ENCODE measurements at places on chromosomes 4 and X.

DNA sequence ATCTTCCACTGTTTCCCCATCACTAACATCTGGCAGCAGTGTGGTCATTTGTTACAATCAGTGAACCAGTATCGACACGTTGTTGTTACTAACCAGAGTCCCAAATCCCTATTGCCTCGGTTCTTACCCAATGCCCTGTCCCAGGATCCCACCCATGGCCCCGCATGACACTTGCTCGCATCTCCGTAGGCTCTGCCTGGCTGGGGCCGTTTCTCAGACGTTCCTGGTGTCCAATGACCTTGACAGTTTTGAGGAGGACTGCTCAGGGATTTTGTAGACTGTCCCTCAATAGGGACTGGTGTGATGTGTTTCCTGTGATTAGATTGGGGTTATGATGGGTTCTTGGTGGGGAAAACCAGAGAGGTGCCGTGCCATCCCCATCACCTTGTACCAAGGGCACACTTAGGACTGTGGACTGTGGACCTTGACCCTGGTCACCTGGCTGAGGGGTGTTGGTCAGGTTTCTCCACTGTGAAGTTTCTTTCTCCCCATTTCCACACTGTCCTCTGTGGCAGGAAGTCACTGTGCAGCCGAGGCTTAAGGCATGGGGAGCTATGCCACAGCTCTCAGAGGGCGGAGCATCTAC, 108.4 kb downstream of the ADRA2C start:
- DNase-seq: no peak

DNA sequence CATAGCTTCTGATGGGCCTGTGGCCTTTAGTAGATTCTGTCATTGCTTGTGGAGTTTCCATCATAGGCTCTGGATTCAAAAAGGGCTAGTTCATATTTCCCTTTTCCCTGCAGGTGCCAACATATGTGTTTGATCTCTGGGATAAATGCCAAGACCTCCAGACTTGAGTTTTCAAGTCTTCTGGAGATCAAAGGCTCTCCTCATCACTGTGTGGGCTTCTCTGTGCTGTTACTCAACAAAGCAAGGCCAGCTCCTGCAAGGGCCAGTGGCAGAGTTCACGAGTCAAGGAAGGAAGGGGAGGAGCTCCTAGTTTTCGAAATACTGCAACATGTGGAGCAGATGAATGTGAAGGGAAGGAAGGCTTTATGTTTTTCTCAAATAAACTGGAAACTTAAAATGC, 62.7 kb upstream of the SCML1 start:
- DNase-seq: no peak

GRCh38 chr4:54719378-54719777, 61.6 kb downstream of the KIT start:
- no peak for DNase-seq

- no peak for DNase-seq
Observed at GRCh38 chr4:147799986-147800555, 68.2 kb downstream of the ARHGAP10 start.

- DNase-seq: no peak
Observed at GRCh38 chr4:2817137-2817536, 24.3 kb downstream of the SH3BP2 start.

DNA sequence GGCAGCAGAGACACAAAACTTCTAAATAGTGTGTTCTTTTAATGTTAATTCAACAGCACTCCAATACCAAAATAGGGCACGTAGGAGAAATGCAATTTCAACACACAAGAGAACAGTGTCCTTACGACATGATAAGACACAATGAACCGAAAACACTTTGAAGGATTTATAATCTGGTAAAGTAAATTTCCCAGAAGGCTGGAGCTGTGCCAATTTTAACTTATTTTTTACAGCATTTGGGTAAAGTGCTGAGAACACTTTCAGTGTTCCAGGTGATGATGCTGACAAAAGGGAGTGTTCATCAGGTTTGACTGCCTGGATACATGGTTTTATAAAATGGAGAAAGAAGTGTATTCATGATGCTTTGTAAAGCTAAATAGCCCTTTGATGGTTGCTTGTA, 76.5 kb downstream of the MAPK10 start:
- no peak for DNase-seq

DNA sequence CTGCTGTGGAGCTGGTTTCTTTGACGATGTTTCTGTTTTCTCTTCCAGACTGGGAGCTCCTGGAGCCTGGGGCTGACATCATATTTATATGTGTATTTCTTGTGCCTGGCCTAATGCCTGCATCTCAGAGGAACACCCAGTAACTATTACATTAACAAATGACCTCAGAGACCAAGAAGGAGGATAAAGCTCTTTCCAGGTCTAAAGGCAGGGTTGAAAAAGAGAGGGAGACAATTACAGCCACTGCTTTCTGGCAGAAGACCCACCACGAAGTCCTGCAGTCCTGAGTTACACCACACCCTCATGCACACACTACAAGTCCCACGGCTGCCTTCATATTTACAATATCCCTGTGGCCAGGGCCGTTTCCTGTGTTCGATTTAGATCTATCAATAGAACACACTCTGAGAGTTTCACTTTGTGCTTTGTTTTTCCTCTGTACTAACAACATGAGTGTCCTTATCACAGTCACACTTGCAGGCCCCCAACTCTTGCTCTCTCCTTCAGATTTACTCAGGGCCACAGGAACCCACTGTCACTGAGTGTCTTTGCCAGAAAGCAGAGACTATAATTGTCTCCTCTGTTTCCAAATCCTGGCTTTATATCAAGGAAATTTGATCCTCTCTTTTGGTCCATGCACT, 535.5 kb downstream of the MID1IP1 start:
- DNase-seq: no peak

DNA sequence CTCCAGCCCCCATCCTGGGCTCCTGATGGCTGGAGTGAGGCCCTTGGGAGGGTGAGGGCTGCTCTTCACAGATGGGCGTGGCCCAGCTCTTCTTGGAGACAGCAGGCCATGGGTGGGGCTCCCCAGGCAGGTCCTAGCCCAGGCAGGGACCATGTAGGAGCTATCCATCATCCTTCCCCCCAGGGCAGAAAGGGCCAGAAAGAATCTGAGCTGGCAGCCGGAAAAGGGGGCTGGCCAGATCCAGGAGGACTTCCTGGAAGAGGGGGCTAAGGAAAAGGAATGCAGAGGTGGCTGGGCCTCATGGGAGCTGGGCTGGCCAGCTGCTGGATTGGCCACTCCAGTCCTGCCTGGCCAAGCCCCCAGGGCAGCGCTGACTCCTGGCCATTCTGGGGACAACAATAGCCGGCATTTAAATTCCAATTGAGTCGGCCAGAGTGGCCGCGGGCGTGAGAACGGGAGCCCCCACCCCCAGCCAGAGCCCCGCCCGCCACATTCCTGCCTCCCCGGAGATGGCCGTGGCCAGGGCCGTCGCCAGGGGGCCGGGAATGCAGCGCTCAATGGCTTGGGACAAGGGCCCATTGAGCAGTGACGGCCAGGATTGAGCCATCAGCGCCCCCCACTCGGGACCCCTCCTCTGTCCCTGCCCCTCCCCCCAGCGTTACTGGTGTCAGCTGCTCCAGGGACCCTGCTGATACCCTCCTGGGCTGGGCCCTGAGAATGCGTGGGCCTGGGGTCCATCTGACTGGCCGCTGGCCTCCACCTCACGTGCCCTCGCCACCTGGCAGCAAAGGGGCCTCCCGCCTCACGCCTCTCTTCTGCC, 15.1 kb upstream of the FGFR3 start:
- DNase-seq: no peak

DNA sequence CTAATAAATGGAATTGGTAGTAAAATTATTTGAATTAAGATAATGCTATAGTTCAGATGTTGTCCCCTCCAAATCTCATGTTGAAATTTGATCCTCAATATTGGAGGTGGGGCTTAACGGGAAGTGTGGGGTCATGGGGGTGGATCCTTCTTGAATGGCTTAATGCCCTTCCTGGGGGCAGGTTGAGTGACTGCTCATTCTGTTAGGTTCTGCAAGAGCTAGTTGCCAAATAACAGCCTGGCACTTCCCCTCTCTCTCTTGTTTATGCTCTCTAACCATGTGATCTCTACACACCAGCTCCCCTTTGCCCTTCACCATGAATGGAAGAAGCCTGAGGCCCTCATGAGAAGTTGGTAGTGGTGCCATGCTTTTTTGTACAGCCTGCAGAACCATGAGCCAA, 724.8 kb upstream of the FTHL17 start:
- DNase-seq: no peak

GRCh38 chr4:8332038-8332857, 62.7 kb downstream of the HTRA3 start:
- DNase-seq: no peak

- no peak for DNase-seq
Observed at GRCh38 chr4:189497516-189497915, 443.2 kb upstream of the FRG1 start.

GRCh38 chr4:162151386-162151785, 12.4 kb downstream of the FSTL5 start:
- DNase-seq: no peak

DNA sequence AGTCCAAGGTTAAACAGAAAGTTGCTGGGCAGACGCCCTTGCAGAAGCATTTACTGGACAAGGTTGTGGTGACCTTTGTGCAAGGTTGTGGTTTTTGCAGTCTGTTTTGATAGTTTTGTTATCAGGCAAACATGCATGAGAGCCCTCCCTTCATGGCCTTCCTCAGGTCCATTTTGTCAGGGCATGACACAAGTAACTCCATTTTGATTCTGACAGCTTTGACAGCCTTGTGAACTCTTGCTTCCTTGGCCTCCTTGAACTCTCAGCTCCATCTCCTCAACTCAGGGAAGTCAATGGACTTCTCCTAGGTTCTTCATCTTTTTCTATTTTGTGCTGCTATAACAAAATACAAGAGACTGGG, 97.7 kb downstream of the CEP44 start:
- DNase-seq: no peak

DNA sequence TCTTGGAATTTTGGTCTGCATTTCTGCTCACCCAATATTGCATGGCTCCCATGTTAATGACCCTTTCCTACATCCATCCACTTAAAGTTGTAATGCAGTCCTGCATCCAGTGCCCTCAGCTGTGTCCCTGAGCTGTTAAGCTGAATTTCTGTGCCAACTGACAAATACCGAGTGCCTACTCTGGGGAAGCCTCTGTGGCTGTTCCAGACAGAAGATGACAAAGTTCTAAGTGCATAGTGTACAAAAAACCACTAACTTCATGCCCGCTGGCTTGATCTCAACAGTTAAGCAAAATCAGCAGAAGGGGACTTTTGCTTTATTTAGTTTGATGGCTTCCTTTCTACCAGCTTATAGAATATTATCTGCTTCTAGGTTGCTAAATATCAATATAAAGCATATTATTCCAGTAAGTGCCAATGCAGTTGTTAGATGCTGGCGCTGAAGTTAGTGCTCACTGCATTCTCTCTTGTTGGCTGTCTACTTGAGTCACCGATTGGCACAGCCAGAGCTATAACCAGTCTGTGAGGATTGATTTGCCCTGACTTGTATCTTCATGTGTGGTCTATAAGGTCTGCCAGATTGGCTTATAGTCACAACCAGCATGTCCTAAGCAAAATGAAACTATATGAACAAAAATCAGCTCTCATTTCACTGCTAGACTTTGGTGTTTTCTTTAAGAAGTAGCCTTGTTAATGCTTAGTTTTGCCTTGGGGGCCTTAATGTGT, 98.9 kb downstream of the KLHL8 start:
- DNase-seq: no peak

- no peak for DNase-seq
Observed at GRCh38 chr4:1991087-1991486, 17.7 kb downstream of the NELFA start.

Measured in omental fat pad (tissue), 4 donors.